ENCODE measurements at places on chromosomes 1 and 21. TPM values are rescaled to one million over a fixed set of nuclear protein-coding genes. Genes with fewer than 3 reads are reported as not detected.

HHAT gene
- 1.5 TPM for total RNA-seq

EFNA1 gene
- total RNA-seq, result 0.89 TPM

EPHX1 gene
- total RNA-seq, result 13.8 TPM

KRTAP24-1 gene
- not detected for total RNA-seq

ACOT11 gene
- total RNA-seq, result 0.59 TPM

TAL1 gene
- not detected for total RNA-seq
